Skin of body (tissue), 3 donors: ENCODE measurements at places on chromosomes 7 and 10.

- DNase-seq = no peak
Measured at GRCh38 chr10:125062227-125062913, 98.0 kb downstream of the CTBP2 start.

DNA sequence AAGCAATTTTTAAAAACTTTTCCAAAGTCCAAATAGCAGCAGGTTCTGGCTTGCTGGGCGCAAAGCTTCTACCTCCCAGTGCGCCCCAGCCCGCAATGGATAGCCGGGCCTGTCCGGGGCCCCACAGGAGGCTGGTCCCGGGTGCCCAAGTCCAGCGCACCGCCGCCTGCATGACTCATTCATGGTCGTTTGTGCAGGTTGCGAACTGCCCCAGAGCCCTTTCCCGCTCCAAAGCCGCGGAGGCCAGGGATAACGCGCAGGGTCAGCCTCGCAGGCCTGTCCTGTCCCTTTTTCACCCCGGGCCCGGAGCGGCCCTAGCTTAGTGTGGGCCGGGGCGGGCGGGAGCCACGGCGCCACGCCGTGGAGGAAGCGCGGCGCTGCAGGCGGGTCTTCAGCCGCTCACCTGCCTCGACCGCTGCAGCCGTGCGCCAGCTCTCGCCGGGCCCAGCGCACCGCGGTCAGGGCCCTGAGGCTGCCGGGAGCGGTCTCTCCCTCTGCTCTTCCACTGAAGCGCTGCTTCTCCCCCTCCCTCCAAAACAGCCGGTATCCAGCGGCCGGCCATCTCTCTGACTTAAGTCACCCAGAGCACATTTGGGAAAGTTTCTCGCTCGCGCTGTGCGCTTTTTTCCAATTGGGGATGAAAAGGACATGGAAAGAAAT is 1.7 kb upstream of the EGR2 start:
- DNase-seq = no peak

DNA sequence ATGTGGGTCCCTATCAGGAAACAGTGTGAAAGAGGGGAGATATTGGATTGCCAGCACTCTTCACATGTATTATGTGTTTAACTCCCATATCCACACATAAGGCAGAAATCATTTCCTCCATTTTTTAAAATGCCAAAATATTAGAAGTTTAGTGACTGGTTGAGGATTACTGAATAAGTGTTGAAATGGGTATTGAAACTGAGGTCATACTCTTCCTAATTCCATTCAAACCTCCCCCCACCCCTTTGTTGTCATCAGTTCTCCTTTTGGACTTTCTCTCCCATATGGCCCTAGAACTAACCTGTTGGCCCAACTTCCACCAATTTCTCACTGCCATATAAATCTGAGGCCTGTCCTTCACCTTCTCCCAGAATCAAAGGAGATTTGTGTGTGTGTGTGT is 81.6 kb downstream of the EVX1 start:
- no peak for DNase-seq

DNA sequence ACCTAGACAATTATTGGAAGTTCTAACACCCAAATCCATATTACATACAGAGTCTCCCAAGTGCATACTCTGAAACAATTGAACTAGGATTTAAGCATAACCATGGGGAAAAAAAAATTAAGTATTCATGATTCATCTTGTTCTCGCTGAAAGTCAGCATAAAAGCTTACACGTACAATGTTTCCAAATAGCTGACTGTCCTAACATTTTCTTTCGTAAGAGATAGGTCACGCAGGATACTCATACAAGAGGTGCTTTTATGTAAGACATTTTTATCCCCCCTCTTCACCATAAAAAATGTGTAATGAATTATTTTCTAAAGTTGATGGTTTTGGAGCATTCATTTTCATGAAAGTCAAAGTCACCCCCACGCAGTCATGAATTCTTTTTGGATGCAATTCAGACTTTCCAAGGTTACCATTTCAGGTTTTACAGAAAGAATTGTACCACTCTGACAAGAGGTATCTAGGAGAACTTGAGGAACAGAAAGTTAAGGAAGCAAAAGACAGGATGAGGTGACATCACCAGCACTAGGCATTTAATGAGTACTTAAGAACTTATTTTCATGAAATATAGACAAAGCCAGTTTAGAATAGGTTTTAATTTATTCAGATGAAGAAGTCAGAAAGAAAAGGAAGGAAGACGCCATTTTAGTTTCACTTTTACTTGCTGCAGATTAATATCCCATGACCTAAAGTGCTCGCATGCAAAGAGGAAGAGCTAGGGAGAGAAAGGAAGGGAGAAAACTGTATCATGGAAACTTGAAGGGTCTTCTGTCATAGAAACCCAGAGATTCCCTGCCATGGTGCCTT is 55.8 kb downstream of the TMEM26 start:
- no peak for DNase-seq

DNA sequence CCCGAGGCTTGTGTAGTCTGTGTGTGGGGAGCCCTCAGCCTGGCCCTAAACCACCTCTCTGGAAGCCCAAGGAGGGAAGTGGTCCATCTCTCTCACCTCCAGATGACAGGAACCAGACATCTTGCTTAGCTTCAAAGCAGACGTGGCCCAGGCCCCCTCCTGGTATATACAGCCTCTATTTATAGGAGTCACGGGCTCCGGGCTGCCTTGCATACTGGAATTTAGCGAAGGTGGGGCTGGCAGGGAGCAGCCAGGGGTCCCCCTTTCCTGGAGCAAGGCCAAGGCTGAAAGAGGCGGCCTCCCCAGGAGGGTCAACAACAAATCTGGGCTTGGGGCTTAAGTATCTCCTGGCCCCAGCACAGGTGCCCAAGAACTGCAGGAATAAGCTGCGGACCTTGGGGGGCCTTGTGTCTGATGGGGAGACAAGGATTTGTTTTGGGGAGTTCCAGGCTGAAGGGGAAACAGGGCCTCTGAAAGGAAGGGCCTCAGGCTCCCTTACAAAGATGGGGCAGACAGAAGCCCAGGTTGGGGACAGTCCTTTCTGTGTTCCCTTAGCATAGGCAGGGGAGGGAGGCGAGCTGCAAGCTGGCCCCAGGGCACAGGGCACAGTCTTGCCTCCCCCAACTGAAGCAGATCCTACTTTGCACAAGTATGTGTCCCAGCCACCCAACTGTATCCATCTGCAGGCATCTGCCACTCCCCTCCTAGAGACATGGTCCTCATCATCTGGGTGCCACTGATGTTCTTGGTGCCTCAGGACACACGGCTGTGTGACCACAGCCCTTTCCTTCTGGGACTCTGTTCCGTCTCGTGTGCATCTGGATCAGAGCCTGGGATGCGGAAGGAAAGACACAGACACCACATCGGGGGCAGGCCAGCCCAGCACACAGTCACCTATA is 11.9 kb downstream of the ZCCHC24 start:
- DNase-seq = no peak

GRCh38 chr7:85022064-85022697 is 164.7 kb downstream of the SEMA3D start:
- DNase-seq = no peak

GRCh38 chr10:129602938-129603535 is 136.0 kb downstream of the MGMT start:
- peak; percentile 38 for DNase-seq

GRCh38 chr7:73865738-73866445 is 4.9 kb downstream of the TMEM270 start:
- DNase-seq = peak; percentile 17

- peak; percentile 69 for DNase-seq
Measured at GRCh38 chr10:122152544-122152943, 118.6 kb upstream of the BTBD16 start.
